ENCODE measurements at places on chromosomes 6 and 20.

GRCh38 chr6:23027281-23027680 is 457.9 kb downstream of the HDGFL1 start:
- DNase-seq: no peak

DNA sequence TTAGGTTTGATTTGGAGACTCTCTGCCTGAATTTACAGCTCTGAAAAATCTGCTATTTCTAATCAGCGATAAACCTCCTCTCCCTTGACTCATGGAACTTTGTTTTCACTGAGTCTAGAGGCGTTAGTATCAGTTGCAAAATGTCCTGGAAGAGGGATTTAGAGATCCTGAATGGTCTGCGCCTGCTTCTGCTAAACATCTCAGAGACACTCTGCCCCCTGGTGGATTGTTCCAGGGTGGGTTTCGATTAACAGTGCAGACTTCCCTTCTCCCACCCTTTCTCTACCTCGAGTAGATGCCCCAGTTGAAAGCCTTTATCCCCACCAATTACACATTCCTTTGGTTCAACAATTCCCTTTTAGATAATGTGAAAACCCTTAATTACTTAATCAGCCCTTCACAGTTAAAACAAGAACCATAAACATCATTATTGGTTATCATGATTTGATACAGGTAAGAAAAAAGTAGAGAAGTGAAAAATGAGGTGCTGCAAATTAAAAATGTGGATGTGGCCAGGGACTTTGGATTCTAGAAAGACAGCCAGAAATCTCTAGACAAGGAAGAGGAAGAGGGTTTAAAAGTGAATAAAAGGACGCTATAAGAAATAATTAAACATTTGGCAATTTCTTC is 5.5 kb downstream of the HTR1B start:
- no peak for DNase-seq

GRCh38 chr6:98831057-98831958 is 3.1 kb upstream of the POU3F2 start:
- DNase-seq: no peak

- no peak for DNase-seq
Observed at GRCh38 chr20:2610941-2611720, 41.3 kb upstream of the NOP56 start.

- no peak for DNase-seq
Observed at GRCh38 chr6:140388192-140388802, 1013.8 kb upstream of the CITED2 start.

DNA sequence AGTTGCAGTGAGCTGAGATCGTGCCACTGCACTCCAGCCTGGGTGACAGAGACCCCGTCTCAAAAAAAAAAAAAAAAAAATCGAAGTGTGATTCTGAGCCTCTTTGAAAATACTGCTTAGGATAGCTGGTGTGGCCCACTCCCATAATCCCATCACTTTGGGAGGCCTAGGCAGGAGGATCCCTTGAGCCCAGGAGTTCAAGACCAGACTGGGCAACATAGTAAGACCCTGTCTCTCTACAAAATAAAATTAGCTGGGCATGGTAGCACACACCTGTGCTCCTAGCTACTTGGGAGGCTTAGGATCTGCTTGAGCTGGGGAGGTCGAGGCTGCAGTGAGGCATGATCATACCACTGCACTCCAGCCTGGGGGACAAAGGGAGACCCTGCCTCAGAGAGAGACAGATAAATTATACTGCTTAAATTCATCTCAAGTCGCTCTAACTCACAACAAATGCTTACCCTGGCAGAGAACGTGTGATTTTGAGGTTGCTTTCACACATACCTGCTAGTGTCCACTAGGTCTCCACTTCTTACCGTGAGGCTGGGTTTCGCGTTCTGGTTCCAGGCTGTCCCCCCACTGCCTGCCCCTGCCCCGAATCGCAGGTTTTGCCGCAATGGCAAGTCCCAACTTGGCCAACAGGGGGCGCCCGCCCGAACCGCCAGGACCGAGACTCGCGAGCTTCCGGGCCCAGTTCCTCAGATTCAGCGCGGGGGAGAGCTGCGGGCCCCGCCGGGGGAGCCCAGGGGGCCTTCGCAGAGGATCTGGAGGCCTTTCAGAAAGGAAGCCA is 12.3 kb upstream of the TMC2 start:
- DNase-seq: peak; percentile 90

GRCh38 chr6:163531122-163531521 is 116.6 kb downstream of the QKI start:
- DNase-seq: no peak

GRCh38 chr20:6401893-6402557 is 279.2 kb upstream of the FERMT1 start:
- DNase-seq: no peak

- no peak for DNase-seq
Observed at GRCh38 chr6:7644417-7644816, 54.4 kb downstream of the SNRNP48 start.

All from stimulated activated naive CD4-positive, alpha-beta T cell (primary cell).